Ureter (tissue), 1 donor: ENCODE measurements at places on chromosomes 12 and 14.

GRCh38 chr14:79764323-79764722 is 447.0 kb downstream of the DIO2 start:
- DNase-seq = no peak

DNA sequence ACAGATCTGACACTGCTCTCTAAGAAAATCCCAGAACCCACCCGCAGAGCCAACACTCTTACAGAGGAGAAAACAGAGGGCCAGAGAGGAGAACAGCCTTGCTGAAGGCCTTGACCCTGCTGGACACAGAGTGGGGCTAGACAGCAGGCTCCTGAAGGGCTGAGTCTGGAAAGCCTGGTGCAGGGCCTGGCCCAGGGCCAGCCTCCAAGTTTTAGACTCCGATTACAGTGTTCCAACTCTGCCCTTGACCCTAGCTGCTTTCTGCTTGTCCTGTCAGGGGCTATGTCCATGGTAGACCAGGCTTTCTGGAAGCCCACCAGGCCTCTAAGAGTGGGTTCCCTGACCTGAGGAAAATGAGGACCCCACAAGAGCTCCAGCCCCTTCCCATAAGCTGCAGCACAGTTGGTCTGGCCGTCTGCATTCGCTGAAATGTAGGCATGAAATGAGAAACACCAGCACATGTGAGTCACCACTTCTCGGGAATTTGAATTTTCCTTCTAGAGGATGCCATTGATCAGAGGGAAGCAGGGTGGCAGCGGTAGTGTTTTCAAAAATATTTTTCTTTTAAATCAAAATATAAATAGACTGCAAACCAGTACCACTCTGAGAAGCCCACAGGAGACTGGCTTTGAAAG is 154.4 kb downstream of the CALM1 start:
- no peak for DNase-seq

DNA sequence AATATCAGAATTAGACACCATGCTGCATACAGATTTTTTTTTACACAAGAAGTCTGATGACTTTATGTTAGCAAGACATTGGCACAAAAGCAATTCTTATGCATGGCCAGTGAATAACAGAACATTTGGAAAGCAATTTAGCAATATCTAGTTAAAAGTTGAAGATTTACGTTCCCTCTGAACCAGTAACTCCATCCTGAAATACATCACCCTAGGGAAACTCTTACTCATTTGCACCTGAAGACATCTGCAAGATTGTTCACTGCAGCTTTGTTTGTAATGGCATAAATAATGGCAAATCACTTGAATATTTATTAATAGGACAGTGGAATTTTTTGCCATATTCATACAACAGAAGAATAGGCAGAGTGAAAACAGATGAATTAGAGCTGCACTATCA is 670.0 kb upstream of the NOVA1 start:
- no peak for DNase-seq

GRCh38 chr14:31161274-31161673 is 46.3 kb downstream of the HECTD1 start:
- DNase-seq = no peak

DNA sequence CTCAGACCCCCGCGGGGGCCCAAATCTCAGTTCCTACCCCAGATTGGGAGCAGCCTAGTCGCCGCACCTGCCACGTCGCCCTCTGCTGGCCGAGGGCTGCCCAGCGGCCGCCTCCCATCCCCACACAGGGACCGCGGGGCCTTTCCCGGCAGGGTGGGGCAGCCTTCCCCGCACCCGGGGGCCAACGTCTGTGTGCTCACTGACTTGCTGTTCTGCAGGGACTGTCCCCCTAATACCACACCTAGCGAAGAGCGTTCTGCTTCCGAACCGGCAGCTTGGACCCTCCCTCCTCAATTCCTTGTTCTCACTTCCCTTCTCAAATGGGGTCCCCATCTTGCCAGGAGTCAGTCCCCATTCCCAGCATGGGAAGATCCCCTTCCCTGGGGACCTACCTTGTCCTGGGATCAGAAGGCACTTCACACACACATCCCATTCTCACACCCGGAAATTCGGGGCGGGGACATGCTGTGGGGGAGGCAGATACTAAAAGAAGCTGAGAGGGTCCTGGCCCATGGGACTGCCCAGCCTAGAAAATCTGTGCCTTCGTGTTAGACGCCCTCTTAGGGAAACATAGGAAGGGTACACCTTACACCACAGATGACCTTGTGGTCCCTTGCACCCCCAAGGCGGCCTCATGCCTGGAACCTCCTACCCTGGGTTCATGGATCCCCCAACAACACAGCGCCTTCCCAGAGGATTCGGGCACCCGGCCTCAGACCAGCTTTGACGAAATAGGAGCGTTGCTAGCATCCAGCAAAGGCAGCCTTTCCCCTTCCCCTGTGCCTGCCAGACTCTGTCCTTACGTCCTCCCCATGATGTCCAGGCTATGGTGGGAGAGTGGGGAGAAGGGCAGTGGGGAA is 16.4 kb downstream of the ACVRL1 start:
- peak; percentile 59 for DNase-seq

DNA sequence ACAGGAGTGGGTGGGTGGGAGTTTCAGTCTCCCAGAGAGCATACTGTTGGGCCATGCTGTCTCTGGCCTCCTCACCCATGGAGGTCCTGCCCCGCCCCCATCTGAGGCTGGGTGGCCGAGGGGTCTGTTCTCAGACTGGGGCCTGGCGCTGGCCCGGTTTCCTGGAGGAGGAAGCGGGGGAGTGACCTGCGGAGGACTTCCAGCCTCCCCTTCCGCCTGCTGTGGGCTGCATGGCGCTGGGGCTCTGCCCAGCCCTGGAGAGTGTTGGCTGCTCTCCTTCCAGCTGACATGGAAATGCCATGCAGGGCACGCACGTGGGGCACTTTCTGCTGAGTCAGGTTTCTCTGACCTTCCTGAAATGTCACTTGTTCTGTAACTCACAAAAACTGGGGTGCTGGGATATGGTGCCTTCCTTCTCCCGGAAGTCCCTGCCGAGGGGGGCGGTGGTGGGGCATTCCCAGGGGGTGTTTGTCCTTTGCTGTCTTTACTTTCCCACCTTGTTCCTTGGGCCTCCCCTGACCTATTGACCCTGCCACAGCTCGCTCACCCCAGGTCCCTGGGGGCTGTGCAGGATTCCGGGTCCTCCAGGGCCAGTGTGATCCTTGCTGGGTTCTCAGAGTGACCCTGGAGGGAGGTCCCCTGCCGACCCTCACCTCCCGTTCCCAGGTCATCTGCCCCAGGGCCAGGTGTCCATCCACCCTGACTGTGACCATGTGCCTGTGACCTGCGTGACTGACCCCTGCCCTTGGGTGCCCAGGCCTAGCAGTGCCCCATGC is 23.6 kb downstream of the PACS2 start:
- DNase-seq = no peak

DNA sequence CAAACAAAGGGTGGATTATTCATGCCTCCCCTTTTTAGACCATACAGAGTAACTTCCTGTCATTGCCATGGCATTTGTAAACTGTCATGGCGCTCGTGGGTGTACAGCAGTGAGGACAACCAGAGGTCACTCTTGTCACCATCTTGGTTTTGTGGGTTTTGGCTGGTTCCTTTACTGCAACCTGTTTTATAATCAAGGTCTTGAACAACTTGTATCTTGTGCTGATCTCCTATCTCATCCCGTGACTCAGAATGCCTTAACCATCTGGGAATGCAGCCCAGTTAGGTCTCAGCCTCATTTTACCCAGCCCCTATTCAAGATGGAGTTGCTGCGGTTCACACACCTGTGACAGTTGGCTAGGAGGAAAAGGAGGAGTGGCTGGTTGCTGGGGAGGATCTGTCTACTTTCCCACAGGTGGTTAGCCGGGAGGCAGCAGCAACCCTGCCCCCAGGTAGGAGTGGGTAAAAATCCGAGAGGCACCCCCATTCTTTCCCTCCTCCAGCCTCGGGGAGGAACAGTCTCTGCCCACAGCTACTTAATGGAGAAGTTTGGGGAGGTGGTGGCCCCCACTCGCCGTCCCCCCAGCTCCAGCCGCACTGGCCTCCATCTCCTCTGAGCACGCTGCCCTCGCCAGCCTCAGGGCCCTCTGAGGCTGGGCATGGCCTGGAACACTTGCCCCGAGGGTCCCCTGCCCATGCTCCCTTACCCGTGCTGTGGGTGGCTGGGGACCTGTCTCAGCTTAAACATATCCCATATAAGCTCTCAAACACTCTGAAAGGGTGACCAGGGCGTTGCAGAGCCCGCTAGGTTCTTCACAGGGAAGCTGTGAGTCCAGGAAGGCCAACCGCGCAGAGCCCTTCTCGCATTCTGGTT is 41.7 kb downstream of the SMIM41 start:
- DNase-seq = no peak

DNA sequence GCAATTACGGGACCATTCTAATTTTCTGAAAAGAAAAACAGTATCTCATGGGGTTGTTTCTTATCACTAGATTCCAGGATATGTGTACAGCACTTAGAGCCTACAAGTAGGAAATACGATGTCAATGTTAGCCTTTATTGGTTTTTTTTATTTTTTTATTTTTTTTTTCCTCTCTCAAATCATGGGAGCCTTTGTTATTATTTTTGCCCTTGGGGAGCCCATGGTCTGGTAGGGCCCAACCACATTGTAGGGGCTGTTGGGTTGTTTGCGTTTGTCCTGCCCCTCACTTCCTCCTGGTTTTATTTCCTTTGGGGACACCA is 5.9 kb downstream of the MORN3 start:
- DNase-seq = no peak
